NCI-H2227 treated with DMSO at 0.1 percent for 48 hours (cell line): ENCODE measurements at places on chromosomes 4 and X.

DNA sequence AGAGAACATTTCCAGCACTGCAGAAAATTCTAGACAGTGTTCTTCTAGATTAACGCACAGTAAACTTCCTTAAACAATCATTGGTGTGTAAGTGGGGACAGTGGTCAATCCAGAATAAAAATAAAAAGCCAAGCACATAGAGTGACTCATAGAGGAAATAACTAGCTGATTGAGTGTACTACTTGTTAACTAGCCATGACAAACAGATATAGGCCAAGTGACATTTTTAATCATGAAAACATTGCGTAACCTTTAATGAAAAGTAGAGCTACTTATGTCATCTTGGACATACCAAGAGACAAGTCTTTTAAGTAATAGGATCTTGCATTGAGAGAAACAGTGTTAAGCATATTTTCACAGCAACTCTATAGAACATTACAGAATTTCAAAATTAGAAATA, 233.9 kb upstream of the MAB21L2 start:
- DNase-seq = no peak

DNA sequence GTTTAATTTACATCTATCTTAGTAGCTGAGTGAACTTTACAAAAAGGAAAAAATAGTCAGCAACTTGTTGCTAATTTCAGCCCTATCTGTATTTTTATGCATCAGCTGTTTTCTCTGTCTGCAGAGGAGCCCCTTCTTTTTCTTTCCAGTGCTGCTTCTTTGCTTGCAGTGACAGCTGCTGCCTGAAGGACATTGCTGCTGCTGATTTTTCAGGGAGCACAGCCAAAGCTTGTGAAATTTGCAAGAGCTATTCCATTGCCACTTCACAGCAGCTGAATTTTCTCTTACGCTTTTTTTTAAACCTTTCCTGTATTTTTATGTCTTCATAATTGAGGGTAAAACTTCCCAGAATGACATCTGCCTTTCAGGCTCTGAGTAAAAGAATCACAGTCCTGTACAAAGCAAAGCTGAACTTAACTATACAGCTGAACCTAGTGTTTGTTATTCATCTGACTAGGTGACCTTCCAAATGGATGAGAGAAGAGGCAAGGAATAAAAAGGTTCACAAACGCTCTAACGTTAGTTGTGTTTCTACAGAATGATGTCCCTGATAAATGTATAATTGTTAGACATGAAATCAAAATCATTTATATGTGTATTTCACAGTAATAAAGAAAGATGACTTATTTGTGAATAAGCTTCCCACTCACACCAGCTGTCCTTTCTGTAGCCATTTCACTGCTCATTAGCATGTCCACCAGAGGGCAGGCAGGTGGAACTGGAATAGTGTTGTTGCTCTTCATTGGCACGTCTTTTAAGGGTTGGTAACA, 541.4 kb downstream of the ADGRL3 start:
- no peak for DNase-seq

GRCh38 chr4:105978684-105979296, 83.5 kb downstream of the NPNT start:
- no peak for DNase-seq

GRCh38 chrX:54116391-54116790, 66.7 kb downstream of the FAM120C start:
- DNase-seq = no peak

- DNase-seq = no peak
Measured at GRCh38 chr4:25078523-25078922, 47.8 kb upstream of the LGI2 start.

DNA sequence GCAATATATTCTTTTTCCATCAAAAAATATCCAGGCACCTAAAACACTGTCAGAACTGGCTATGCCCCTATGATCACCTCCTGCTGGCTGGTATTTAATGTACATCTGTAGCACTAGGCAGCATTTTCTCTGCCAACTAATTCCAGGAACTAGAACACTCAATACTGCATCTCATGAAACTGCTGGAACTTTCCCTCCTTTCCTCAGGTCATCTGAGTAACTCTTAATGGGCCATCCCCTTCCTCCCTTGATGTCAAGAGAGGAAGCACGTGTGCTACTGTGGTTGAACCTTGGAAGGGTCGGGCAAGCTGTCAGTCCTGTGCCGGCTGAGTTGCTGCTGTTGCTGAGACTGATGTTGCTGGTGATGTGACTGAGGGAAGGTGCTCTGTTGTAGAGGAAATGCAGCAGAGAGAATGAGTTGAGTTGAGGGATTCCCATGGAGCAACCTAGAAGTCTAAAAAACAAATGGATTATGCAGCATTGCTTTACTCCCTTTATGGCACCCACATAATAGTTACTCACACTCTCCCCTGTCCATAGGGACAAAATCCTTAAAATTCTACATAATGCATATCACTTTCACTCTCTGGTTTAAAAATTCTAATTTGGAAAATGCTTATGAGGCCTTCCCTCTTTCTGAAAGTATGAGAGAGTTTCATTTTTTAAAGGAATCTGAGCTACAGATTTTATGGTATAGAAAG, 39.5 kb downstream of the TMEM165 start:
- DNase-seq = no peak

GRCh38 chrX:118973389-118974087, 880 bp upstream of the LONRF3 start:
- no peak for DNase-seq

DNA sequence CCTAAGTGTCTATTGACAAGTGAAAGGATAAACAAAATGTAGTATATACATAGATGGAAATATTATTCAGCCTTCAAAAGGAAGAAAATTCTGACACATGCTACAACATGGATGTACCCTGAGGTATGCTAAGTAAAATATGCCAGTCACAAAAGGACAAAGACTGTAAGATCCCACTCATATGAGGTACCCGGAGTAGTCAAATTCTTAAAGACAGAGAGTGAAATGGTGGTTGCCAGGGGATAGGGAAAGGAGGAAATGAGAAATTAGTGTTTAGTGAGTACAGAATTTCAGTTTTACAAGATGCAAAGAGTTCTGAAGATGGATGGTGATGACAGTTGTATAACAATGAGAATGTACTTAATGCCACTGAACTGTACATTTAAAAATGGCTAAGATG, 102.3 kb upstream of the NAP1L5 start:
- no peak for DNase-seq

GRCh38 chr4:182427554-182427953, 184.4 kb downstream of the TENM3 start:
- no peak for DNase-seq

DNA sequence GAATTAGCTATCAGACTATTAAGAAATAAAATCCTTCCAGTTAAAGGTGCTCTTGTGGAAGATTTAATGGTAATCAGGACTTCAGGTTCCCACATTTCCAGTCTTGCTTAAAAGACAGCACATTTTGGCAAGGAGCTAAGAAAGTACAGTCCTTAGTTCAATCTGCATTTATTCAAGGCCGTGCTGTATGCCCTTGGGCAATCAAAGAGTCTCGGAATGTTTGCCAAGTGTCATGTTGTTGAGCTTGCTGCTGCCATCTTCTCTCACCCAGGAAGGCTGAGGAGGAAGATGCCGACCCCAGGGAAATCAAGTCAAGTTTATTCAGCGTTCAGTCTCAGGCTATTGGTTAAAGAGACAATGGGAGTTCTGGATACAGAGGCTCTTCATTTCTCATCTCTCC, 388.1 kb upstream of the IGFBP7 start:
- DNase-seq = no peak
